ENCODE measurements at places on chromosomes 6 and 20.

GRCh38 chr6:80145509-80145908, 39.0 kb downstream of the BCKDHB start:
- no peak for DNase-seq

GRCh38 chr6:160424256-160424655, 76.1 kb downstream of the SLC22A3 start:
- no peak for DNase-seq

DNA sequence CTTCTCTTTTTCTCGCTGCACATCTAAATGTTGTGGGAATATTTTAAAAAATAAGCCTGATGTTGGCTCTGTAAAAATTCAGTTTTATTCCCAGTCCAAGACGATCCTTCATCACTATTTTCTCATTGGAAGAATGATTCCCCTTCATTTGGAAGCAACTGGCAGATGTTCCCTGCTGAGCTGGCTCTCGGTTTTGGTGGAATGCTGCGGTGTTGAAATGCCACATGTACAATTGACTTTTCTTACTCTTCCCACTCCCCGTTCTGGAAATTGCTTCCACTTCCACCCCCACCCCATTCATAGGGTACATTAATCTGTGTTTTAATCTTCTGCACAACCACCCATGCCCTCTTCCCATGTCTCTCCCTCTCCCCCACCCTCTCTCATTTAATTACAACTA, 496.3 kb upstream of the MAP3K7 start:
- DNase-seq = no peak

DNA sequence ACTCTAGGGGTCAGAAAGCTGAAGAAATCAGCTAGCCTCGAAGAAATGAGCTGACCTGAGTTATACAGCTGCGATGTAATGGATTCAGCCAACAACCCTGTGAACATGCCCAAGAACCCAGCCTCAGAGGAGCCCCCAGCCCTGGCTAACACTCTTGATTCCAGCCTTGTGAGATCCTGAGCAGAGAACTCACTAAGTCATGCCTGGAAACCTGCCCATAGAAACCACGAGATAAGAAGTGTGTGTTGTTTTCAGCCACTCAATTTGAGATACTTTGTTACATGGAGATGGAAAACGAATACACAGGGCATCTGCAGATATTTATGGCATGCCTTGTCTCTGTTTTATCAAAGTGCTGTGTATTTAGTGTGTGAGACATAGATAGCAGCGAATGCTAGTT, 265.2 kb downstream of the QKI start:
- no peak for DNase-seq

DNA sequence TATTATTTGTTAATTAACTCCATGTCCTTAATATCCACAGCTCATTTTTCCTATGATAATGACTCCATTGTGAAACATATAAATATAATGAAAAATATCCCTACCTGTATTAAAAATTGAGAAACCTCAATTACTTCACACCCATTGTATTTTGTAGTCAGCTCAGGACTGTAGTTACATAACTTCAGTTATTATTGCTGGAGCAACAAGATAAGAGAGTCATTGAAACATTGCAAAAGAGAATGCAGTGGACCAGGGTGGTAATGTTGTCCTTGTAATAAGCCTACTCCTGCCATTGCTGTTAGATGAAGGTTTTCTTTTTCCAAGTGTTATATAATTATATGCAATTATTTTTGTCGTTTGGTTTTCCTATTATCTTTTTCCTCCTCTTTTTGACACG, 184.4 kb downstream of the PRL start:
- DNase-seq = no peak

DNA sequence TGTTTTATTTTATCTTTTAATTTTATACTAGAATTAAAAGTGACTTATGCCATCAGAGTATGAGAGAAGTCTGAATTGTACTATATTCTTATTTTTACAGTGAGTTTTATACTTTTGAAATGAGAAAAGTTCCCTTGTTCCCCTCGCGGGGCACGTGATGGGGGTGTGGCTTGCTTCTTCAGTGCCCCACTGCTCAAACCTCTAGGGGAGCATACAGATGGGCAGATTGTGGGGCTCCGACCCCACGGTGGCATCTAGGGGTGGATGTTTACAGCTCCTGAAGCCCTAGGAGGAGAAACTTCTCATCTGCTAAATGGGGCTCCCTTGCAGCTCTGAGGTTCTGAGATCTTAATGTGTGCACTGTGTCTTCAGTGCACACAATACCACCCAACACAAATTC, 11.9 kb upstream of the MAS1L start:
- no peak for DNase-seq

DNA sequence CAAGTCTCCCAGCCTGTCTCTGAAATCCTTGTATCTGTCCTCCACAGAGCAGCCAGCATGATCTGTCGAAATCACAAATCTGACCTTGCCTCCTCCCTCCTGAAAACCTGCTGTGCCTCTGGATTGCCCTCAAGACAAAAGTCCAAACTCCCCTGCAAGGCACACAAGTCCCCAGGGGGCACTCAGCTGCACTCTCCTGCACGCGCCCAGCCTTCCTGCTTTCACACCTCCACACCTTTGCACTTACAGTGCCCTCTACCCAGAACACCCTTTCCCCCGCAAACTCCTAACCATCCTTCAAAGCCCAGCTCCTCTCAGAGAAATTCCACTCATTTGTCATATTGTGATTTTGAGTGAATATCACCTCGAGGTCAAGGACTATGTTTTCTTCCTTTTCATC, 83.4 kb upstream of the TOP1 start:
- DNase-seq = no peak

DNA sequence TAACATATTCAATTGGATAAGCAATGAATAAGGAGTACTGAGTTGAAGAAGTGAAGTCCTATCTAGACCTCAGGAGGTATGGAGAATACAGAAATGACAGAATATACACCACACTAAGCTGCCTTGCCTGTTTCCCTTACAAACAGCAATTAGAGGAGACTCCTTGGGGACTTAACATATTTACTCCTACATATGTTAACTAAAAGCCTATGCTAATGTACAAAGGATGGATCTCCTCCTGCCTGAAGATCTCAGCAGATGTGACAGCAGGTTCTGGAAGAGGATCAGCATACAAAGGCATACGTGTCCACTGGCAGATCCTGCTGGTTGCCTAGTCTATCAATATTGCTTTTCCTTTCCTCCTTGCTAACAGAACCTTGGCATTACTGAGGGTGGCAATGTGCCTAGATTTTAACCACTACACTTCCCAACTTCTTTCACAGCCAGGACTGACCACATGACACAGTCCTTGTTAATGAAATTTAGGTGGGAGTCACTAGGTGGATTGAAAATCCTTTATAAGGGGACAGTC, 29.6 kb downstream of the PRKN start:
- no peak for DNase-seq

- DNase-seq = no peak
Observed at GRCh38 chr20:50744143-50744792, 12.9 kb downstream of the PARD6B start.

GRCh38 chr6:135310291-135310690, 129.2 kb downstream of the MYB start:
- DNase-seq = no peak

All from AG04449 (cell line).